ENCODE measurements at places on chromosomes 12 and 14.

DNA sequence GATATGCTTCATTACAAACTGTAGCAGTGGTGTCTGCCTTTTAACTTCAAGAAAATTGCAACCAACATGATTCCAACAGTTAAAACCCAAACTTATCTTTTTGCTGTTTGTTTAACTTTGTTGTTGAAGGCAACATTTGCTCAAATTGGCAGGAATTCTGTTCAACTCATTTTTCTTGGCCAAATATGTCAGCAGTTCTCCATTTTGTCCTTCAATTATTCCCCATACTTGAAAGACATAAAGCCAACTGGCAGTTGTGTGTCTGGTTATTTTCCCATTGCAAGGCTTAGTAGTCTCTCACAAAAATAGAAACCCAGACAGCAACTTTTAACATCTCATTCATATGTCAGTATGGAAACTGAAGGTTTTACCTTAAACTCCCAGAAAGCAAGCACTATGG, 146.3 kb downstream of the LRIG3 start:
- peak; percentile 11 for DNase-seq

DNA sequence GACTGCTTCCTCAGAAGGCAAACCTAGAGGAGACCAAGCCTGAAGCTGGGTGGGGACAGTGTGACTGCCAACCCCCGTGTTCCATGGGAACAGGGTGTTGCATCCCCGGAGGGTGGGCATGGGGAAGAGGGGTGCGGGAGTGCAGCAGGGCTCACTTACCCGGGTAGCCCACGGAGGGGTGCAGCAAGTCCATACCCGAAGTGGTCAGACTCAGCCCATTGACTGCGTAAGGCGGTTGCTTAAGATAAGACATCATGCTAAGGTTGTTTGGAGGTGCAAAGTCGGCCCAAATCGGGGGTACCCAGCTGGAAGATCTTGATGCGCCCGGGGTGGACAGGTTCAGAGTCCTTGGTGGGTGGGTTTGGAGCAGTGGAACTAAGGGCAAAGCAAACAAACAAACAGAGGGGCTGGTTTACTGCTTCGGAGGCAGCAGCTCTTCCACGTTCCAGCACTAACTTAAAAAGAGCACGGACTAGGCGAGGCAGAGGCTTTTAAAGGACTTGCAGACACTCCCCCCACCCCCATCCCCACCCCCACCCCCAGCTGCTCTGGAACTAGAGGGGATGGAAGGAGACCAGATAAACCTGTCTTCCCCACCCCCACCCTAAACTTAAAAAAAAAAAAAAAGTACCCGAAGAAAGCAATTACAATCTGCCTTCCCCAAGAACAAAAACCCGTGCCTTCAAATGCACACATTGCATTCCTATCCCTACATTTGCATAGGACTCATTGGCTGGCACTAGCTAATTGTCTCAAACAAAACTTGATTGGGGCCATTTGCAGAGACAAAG, 4.9 kb downstream of the OTX2 start:
- no peak for DNase-seq

DNA sequence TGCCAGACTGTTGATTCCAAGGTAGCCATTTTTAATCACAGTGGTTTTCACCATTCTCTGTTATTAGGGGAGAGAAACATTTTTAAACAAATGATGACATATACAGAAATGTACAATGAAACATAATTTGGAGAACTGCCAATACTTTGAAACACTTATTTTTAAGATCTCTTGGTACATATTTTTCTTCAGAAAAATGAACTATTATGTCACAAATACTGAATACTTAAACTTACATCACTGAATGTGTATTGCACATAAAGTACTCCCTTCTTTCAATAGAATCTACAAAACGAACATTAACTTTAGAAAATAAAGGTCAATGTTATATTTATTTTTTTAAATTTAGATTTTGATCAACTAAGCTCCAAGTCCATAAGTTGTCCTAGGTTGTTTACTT, 71.7 kb upstream of the CPNE8 start:
- DNase-seq, result no peak

GRCh38 chr14:92464716-92465115, 48.9 kb upstream of the RIN3 start:
- no peak for DNase-seq

- DNase-seq, result no peak
Observed at GRCh38 chr14:31967669-31967975, 109.5 kb upstream of the ARHGAP5 start.

GRCh38 chr14:96693252-96693820, 103.8 kb upstream of the VRK1 start:
- no peak for DNase-seq

GRCh38 chr14:33851366-33851765, 99.5 kb downstream of the EGLN3 start:
- no peak for DNase-seq

DNA sequence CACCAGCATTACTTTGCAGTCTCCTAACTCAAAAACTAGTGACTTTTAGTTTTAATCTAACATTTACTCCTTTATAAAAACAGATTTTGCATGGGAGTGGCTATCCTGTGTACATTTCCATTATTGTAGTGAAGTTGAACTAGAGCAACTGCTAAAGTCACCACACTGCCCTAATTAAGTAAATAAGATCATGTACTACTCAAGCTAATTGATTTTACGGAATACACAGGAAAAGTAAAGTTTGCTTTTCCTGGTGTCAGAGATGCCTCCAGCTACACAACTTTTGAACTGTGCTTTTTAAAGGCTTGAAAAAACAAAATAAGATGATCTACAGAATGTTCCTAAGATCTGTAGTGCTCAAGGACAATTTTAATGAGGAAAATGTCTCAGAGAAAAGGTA, 50.4 kb upstream of the ATP2A2 start:
- DNase-seq, result no peak

DNA sequence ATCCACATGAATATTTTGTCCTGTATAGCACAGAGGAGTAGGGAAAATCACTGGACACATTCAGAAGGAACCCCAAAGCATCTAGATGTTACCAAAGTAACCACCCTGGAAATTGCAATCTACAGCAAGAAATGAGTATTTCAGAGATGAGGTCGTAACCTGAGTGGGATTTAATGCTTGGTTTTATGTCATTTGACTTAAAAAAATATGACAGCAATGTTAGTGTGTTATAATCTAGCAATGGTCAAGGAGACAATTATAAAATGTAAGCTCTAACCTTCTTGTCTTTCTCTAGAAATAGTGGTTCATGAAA, 256.6 kb downstream of the NAV3 start:
- peak; percentile 30 for DNase-seq

DNA sequence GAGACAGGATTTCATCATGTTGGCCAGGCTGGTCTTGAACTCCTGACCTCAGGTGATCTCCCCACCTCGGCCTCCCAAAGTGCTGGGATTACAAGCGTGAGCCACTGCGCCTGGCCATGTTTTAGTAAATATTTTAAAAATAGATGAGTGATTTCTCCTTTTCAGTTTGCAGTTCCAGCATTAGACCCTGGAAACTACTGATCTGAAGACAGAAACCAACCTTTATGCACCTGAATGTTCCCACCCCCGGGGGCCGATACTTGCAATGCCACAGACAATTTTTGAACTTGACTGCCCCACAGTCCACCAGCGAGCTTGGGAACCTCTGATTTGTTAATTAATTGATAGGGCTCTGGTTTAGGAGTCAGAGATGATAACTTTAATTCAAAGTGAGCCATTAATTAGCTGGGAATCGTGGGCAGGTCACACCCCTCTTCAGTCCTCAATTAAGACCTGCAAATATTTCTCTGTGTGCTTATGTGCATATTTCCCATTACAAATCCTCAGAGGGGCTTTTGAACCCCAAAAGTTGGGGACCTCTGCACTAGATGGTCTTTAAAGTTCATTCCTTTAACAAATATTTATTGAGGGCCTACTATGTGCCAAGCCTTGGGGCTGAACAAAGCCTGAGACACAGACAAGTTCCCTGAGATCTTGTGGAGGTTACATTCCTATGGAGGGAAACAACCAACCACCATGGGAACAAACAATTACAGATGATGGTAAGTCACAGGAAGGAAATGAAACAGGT, 4.1 kb upstream of the TMEM120B start:
- no peak for DNase-seq

GRCh38 chr12:76704693-76705092, 59.2 kb upstream of the ZDHHC17 start:
- DNase-seq, result no peak

Measured in fibroblast of the aortic adventitia (primary cell).